ENCODE measurements at places on chromosomes 12 and 14. TPM values are rescaled to one million over a fixed set of nuclear protein-coding genes. Genes with fewer than 3 reads are reported as not detected.

GPR132 gene
- 0.09 TPM for polyA plus RNA-seq

NUAK1 gene
- 4.7 TPM for polyA plus RNA-seq

KRT82 gene
- polyA plus RNA-seq, result not detected

IPO8 gene
- 11.2 TPM for polyA plus RNA-seq

TSPAN9 gene
- 5.1 TPM for polyA plus RNA-seq

PAPLN gene
- polyA plus RNA-seq, result 2.4 TPM

DNA sequence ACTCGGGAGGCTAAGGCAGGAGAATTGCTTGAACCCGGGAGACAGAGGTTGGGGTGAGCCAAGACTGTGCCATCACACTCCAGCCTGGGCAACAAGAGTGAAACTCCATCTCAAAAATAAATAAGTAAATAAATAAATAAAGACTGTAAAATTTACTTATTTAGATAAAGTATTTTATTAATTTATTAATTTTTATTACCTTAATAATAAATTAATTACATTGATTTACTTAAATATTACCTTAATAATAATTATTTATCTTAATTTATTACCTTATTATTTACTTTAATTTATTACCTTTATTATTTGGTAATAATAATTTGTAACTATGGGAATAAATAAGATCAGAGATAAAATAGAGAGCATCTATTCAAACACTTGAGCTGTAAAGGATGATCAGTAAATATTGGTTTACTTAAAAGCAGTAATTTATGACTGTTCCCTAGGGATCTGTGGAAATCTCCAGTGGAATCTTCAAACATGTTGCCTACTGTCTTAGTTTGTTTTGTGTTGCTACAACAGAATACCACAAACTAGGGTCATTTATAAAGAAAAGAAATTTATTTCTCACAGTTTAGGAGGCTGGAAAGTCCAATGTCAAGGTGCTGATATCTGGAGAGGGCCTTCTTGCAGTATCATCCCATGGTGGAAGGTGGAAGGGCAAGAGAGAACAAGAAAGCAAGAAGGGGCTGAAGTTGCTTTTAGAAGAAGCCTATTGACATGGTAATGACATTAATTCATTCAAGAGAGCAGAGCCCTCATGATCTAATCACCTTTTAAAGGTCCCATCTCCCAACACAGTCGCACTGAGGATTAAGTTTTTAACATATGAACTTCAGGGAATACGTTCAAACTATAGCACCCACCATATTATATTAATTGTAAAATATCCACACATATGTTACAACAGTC lies 37.1 kb downstream of the SOCS2 start:
- DNase-seq, result no peak

DNA sequence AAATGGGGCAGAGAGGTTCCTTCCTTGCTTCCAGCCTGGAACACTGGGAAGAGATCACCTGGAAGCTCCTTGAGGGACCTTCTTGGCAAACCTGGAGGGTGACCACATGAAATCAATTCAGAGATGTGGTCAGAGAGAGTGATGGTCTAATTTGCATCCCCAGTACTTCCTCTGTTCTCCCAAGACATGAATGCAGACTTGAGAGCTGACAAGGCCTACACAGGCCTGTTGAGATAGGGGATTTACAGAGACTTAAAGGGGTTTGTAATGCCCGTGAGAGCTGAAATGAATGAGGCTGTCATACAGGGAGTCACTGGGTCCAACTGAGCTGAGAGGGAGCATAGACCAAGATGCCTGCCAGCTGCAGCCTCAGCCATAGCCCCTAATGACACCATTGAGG lies 45.1 kb downstream of the TMX1 start:
- no peak for DNase-seq

DNA sequence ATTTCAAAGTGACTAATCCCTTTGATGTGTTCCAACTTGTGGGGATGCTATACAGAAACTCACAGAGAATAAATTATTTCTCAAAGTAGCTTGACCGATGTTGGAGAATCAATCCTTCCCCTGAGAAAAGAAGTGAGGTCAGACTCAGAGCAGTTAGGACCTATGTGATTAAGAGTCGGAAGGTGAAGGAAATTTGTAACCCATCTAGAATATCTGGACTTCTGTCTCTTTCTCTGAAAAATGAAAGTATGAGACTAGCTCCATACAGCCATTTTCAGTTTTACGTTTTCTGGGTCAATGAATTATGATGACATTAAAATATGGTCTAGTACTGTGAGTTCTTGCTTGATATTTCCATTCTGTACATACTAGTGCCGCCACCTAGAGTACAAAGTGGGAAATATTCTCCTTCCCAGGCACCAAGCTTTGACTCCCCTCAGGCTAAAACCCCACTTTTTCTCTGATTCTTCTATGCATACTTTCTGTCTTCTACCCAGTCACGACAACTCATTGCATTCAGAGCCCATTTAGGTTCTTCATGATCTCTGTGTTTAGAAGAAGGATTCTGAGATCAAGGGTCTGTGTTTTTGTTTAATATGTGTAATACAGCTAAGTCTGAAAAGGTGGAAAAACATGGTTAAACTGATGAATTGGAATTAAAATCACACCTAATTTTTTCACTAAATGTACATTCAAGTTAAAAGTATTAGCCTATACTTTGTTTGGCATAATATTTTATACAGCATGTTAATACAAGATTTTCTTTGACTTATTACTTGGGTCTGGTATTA lies 6.9 kb upstream of the NTS start:
- DNase-seq, result peak; percentile 76

DNA sequence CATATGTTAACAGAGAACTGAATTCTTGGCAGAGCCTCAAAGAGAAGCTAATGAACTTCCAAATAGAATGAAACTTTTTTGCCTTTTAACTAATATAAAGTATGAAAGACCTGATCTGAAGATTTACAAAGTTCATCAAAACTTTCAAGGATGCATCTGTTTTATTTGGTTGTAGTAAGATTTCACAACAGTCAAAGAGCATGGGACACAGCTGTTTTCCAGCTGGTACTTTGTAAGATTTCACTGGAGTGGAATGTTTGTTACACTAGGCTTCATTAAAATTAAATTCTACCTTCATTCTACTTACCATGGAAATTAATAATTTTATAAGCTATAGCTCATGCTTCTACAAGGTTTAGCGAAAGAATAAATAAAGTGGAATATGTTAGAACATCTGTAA lies 351.2 kb downstream of the SLC6A15 start:
- no peak for DNase-seq

DNA sequence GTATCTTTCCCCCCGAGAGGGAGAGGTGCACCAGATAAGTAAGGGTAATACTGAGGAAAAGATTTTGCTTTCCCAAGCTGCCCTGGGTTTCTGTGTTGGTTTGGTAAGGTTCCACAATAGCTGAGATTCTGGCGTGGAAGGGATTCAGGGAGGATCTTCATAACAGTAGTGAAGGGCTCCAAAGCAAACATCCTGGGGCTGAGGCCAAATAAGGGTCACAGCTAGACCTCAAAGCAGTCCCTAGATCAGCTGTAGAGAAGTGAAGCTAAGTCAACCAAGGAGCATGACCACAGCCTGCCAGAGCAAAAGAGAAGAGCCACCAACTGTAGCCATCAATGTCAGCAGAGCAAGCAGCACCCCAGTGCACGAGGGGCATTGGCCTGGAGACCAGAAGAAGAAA lies 73.2 kb upstream of the SLC35F4 start:
- DNase-seq, result no peak

DNA sequence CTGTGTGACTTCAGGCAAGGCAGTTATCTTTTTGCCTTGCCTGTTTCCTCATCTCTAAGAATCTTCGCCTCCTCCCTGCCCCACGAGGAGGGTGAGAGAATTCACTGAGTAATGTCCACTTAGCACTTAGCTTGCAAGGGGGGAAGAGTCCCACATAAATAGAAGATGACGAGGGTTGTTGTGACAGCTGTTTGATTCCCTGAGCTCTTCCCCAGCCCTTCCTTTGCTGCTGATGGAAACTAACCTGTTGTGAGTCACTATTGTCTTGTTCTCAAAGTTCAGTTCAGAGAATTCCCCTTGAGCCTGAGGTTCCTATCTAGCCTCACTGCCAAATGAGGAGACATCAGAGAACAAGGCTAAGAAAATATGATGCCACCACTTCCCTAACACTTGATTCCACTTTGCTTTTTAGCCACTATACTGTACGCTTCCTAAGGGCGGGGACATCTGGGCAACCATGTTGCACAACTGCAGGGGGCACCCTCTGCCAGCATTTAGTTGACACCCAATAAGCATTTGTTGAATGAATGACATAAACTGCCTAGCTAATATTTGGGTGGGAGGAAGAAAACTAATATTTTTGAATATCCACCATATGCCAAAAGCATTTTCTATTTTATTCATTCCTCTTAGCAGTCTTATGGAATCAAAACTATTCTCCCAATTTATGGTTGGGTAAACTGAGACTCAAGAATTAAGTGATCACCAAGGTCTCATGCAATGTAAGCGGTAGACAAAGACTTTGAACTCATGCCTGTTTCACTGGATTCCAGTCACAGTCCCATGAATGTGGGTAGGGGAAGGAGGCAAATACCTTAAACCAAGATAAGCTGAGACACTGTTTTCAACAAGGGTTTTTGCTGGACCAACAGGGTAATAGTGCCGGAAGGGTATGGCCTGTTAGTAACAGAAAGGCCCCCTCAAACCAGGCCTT lies 77.6 kb downstream of the ZFP36L1 start:
- no peak for DNase-seq

GRCh38 chr14:70857496-70857890 lies 48.2 kb upstream of the MAP3K9 start:
- no peak for DNase-seq

- no peak for DNase-seq
Measured at GRCh38 chr12:106893451-106893850, 62.3 kb upstream of the TMEM263 start.

DNA sequence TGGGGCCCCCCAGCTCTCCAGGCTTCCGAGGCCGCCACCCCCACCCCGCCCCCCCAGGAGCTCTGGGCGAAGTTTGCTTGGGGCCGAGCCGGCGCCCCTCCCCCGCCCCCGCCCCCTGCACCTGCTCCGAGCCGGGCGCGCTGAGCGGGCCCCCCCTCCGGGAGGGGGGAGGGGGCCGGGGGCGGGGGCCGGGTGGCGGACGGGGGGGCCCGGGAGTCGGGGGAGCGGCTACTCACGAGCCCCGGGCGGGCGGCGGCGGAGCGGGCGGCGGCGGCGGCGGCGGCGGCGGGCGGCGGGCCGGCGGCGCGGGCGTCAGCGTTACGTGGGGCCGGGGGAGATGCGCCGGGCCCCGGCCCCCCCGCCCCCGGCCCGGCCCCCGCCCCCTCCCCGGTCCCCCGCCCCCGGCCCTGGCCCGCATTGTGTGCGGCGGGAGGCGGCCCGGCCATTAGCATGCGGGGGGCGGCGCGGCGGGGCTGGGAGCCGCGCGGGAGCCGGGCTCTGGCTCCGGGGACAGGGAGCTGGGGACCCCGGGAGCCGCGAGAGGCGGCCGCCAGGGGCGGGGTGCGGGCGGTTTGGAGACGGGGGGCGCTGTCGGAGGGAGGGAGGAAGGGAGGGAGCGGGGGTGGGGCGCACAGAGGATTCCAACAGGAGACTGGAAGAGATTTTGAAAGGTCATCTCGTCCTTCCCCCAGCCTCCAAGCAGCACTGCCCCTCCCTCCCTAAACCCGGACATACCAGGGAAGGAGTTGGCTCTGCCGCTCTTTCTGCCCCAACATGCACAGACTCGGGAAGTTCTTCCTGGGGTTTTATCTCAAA lies at the start of gene ZNF219:
ZNF219 (minus strand) TSS at position 580 of the 816 bp plus-strand sequence. CDS start 5,064 bp downstream, outside the sequence.
- peak; percentile 93 for DNase-seq
